ENCODE measurements at places on chromosomes 6 and 20. TPM values are rescaled to one million over a fixed set of nuclear protein-coding genes. Genes with fewer than 3 reads are reported as not detected.

The BTNL2 gene
- not detected for polyA plus RNA-seq

The CYP24A1 gene
- polyA plus RNA-seq, result not detected

The EFCAB8 gene
- polyA plus RNA-seq, result not detected

The FAM229B gene
- 18.6 TPM for polyA plus RNA-seq

The RHAG gene
- polyA plus RNA-seq, result not detected

The EYS gene
- polyA plus RNA-seq, result 0.68 TPM

The KCNB1 gene
- polyA plus RNA-seq, result 1.0 TPM

The SNAI1 gene
- polyA plus RNA-seq, result 8.4 TPM

The TMEM217 gene
- polyA plus RNA-seq, result 2.1 TPM

The COMMD7 gene
- polyA plus RNA-seq, result 106 TPM

The COL9A1 gene
- 2.3 TPM for polyA plus RNA-seq

The MAP7 gene
- 14.4 TPM for polyA plus RNA-seq

The MROH8 gene
- 3.7 TPM for polyA plus RNA-seq

The ENPP3 gene
- polyA plus RNA-seq, result not detected

The KCNK17 gene
- not detected for polyA plus RNA-seq

The INSM1 gene
- 1.3 TPM for polyA plus RNA-seq

The NRN1 gene
- polyA plus RNA-seq, result not detected

The MRPS18B gene
- polyA plus RNA-seq, result 60.9 TPM

The TXNDC5 gene
- polyA plus RNA-seq, result 238 TPM

The SLC4A11 gene
- 1.3 TPM for polyA plus RNA-seq
